Cerebellar cortex (tissue), 1 donor: ENCODE measurements at places on chromosomes 11 and 22.

GRCh38 chr11:56849250-56849649 is 100.8 kb upstream of the OR9G4 start:
- DNase-seq = no peak

DNA sequence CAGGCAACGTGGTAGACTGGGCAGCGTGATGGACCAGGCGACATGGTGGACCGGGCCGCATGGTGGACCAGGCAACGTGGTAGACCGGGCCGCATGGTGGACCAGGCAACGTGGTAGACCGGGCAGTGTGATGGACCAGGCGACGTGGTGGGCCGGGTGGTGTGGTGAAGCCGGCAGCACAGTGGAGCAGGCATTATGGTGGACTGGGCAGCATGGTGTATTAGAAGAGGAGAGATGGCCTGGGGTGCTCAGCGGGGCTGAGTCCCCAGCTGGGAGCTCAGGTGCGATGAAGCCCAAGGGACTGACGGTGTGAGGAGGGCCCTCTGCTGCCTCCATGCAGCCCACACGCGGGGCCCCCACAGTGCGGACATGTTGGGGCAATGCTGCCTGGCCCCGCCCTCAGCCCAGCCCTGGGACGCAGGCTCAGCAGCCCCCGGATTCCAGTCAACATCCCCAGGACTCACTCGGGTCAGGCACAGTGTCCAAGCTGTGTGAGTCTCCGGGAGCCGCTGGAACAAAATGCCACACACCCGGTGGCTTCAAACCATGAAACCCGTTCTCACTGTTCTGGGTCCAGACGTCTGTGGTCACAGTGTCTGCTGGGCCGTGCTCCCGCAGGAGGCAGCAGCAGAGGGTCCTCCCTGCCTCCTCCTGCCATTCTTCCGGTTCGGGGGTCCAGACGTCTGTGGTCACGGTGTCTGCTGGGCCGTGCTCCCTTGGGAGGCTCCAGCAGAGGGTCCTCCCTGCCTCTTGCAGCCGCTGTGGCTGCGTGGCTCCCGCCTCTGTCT is 1084.9 kb downstream of the BRD1 start:
- DNase-seq = no peak

- no peak for DNase-seq
These were observed 257.5 kb downstream of the TMEM135 start for GRCh38 chr11:87295237-87295636.

DNA sequence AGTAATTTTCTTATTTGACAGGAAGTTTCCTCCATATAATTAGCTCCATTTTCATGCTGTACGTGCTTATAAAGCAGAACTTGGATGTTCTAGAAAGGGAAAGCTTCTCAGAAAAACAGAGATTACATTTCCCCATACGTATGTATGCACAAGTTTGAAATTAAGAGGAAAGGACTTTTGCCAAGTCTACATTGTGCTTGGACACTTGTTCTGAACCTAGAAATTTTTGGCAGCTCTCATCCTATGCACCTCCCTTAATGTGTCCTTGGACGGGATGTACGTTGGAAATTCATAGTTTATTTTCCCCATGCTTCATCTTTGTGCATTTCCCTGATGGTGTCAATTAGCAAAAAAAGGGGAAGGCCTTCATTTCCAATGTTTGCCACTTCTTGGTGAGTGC is 322.7 kb downstream of the BLID start:
- no peak for DNase-seq

GRCh38 chr11:25988178-25988577 is 343.8 kb upstream of the ANO3 start:
- DNase-seq = no peak

GRCh38 chr11:64161037-64161436 is 4.9 kb downstream of the MACROD1 start:
- no peak for DNase-seq

DNA sequence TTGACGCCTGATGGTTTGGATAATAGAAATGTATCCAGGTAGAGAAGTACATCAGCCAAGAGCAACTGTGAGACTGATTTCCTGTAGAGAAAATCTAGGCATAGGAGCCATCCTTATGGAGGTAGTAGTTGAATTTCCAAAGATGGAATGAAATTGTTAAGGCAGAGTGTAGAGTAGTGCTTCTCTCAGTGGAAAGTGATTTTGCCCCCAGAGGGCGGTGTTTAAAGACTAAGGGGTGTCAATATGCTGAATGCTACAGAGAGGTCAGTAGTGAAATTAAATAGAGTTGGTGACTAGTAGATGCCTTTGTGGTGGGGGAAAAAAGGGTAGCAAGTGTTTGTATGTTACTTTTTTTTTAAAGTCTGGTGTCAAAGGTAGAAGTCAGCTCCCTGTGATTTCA is 54.5 kb downstream of the TRIM44 start:
- no peak for DNase-seq

GRCh38 chr22:44199866-44200265 is 19.1 kb downstream of the PARVG start:
- DNase-seq = no peak

DNA sequence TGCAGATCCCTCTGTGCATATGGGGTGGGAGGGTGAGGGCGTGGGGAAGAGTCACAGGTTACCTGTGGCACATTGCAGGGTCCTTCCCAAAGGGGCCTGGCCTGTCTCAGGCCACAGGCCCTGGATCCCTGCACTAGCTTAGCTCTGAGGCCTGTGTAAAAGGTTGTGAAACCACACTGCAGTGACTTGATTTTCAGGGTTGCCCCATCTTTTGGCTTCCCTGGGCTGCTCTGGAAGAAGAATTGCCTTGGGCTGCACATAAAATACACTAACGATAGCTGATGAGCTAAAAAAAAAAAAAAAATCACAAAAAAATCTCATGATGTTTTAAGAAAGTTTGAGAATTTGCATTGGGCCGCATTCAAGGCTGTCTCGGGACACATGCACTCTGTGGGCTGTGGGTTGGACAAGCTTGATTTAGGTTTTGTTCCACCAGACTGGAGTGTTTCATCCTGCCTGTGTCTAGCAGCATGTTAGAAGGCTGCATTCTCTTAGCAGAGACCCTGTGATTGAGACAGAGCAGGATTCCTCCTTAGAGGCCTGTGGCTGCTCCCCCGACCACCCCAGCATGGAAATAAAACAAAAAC is 35.9 kb upstream of the TREH start:
- DNase-seq = no peak

- no peak for DNase-seq
These were observed 227.7 kb upstream of the B3GAT1 start for GRCh38 chr11:134639586-134640330.

DNA sequence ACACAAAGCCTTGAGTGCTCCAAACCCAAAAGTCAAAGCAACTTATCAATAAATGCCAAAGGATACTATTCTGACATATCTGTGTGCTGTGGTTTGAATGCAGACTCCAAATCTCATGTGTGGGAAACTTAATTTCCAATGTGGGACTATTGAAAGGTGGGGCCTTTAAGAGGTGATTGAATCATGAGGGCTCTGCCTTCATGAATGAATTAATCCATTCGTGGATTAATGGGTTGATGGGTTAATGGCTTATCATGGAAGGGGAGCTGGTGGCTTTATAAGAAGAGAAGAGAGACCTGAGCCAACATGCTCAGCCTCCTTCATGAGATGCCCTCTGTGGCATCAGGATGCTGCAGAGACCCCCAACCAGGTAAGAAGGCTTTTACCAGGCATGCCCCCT is 16.8 kb upstream of the ZNF280A start:
- DNase-seq = no peak

DNA sequence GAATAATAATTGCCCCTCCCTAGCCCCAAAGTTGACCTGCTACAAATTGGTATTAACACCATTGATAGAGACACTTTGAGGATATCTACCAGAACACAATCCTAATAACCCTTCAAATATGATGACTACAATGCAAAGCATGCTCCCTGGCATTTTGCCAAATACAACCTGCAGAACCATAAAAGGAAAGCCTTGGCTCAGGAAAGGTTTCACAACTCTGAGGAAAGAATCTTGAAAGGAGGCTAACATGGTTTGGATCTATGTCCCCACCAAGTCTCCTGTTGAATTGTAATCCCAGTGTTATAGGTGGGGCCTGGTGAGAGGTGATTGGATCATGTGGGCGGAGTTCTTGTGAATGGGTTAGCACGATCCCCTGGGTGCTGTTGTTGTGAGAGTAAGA is 140.4 kb upstream of the ARHGAP42 start:
- no peak for DNase-seq

- peak; percentile 86 for DNase-seq
These were observed 57.1 kb downstream of the PARVB start for GRCh38 chr22:44080936-44081861.

DNA sequence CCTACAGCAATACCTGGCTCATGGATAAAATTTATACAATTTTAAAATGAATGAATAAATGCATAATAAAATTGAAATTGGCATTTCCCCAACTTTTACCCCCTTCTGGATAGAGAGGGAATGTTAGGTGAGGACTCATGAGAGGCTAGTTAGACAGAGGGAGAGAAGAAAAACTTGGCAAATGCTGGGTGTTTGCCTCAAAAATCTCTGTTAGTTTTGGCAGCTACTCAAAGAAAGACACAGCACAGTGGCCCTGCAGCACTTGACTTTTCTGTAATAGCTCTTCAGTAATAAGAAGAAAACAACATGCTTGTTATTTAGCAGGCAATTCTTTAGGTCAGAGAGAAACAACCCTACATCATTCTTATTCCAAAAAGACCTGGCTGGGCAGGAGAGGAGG is 20.7 kb upstream of the IZUMO1R start:
- DNase-seq = peak; percentile 82

- no peak for DNase-seq
These were observed 5.7 kb downstream of the SYT13 start for GRCh38 chr11:45280449-45280848.

DNA sequence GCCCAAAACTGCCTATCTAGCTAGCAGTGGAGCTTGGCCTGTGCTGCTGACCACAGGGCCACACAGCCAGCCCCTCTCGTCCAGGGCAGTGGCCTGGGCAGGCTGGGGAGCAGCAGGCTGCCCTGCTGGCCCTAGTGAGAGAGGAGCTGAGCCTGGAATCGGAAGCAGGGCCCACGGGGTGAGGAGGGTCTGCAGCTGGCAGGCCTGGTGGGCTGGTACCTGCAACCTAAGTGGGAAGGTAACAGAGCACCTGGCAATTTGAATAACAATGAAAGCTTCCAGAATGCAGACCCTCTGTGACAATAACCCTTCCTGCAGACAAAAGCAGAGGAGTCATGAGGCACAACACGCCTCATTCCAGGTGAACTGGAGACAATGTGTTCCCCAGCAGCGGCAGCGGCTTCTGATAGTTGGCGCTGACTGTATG is 31.8 kb upstream of the RFPL3 start:
- DNase-seq = no peak

DNA sequence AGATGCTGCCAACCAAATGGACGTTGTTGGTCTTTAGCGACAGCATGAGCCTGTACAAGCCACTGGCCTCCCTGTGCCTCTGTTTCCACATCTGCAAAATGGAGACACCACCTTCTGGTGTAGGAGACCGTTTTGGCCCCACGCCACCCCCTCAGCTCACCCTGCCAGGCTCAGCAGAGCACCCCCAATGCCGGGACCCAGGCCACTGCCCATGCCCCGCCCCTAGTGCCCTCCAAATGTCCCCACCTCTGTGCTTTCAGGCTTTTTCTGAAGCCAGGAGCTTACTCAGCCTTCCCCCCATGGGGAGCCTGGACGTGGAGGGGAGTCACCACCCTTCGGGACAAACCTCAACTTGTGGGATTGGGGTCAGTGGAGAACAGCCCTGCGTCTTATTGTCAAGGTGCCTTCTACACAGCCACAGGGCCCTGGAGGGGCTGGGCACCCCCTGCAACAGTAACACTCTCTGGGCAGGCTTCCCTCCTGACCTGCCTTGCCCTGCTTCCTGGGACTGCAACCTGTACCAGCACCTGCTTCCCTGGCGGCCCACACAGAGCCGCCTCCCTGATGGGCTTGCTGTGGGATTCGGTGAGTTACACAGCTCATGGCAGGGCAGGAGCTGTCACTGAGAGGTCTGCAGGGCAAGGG is 24.6 kb upstream of the RTL6 start:
- no peak for DNase-seq

DNA sequence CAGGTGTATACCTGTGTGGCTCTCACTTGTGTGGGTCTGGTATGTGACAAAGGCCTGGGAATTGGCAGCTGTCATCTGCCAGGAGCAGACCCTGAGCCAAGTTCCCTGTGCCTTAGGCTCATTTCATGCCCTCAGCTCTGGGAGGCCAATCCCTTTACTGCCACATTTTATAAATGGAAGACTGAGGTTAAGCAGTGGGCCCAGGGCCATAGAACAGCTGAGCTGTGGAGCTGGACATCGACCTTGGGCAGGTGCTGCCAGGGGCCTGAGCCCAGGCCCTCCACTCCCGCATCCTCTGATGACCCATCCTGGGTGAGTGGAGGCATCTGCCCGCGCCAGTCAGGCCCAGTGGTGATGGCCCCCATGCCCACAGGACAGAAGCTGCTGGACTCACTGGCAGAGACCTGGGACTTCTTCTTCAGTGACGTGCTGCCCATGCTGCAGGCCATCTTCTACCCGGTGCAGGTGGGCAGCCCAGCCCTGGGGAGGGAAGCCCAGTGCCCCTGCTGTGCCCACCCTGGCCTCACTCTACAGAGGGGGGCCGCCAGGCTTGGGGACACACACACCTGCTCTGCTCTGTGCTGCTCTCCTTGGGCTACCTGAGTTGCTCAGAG is 20.9 kb upstream of the ARHGAP8 start:
- DNase-seq = no peak

DNA sequence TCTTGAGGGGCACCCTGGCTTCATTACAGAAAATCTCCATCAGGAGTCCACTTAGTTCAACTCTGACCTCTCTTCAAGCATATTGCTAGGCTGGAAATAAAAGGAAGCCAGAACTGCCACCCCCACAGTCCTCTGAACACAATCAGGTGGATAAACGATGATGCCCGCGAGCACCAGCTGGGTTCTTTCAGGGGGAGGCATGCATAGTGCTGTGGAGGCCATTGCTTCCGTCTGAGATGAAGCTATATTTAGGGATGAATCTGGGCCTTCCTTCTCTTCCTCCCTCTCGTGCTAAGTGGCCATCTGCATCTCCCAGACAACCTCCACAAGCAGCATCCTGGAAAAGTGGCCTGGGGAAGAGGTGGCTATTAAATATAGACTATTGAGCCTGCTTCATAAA is 3.9 kb upstream of the MICAL2 start:
- DNase-seq = peak; percentile 80
